Fibroblast of skin of right biceps (primary cell): ENCODE measurements at places on chromosomes 11 and 22.

DNA sequence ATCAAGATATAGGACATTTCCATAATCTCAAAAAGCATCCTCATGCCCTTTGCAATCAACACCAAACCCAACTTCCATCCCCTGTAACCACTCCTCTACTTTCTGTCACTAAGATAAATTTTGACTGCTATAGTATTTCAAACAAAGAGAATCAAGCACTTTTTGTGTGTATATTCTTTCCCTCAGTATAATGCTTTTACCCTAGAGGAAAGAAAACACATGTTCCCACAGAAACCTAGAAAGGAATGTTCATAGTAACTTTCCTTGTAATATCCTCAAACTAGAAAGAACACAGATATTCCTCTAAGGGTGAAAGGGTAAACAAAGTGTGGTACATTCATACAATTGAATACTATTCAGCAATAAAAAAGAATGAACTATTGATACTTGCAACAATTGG lies 5.5 kb upstream of the PATE1 start:
- no peak for DNase-seq

GRCh38 chr11:73950869-73951710 lies at the start of gene DNAJB13:
TSS of gene DNAJB13 (plus strand) at chr11:73951026. CDS start at chr11:73951070, 44 bp downstream.
- peak; percentile 29 for DNase-seq

- DNase-seq, result no peak
Measured at GRCh38 chr11:17927041-17927440, 85.8 kb downstream of the SERGEF start.

- no peak for DNase-seq
Measured at GRCh38 chr11:71304491-71304890, 52.1 kb upstream of the SHANK2 start.

DNA sequence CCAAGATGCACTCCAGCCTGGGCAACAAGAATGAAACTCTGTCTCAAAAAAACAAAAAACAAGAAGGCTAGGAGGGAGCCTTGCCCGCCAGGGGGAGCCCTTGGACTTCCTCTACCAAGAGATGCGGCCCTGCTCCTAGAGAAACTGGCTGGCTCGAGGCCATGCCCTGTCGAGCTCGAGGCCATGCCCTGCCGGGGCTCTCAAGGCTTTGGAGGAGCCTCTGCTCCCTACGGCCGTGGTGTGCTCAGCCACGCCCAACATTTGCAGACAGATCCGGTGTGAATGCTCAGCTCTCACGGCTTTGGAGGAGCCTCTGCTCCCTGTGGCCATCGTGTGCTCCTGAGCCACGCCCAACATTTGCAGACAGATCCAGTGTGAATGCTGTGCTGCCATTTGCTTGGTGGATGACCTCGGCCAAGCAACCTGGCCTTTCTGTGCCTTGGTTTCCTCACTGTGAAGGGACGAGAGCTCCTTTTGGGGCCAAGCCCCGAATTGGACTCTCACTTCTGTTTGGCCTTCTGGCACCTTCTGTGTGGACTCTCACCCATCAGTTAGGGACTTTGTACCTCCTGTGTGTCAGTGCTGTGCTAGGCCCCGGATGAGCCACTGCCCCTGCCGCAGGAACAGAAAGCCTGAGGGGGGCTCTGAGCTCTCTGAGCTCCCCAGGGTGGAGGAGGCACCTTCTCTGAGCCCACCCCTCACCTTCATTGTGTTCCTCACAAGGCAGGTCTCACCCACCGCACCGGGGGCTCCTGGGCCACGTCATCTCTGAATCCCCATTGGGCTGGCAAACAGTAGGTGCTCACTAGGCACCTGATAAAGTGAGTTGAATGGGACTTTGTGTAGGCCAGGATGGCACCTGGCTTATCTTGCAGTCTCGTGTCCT lies 14.1 kb downstream of the C11orf24 start:
- DNase-seq, result peak; percentile 88

DNA sequence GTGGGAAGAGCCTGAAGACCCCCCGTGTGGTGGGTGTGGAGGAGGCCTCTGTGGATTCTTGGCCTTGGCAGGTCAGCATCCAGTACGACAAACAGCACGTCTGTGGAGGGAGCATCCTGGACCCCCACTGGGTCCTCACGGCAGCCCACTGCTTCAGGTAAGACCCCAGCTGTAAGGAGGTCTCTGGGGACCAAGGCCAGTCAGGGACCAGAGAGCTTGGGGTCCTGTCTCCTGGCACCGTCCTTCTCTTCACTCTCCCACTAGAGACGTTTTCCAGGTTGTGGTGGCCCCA lies 24.9 kb upstream of the SMIM35 start:
- no peak for DNase-seq

GRCh38 chr22:24529898-24530297 lies 25.0 kb downstream of the GUCD1 start:
- no peak for DNase-seq

DNA sequence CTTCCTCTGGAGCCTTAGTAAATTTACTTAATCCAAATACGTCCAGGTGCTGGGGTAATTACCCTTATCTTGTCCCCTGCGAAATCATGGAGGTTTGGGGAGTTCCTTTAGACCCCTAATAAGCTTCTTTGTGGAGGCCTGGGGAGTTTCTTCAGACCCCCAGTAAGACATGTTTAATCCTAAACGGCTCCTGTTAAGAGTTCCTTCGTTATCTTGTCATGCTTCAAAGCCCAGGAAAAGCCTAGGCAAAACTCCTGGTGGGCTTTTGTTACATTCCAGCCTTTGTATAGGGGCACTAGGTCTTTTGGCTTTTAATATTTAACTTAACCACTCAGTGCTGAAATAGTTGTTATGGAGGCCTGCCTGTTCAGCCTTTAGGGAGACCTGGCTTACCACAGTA lies 18.1 kb upstream of the PAMR1 start:
- DNase-seq, result no peak

DNA sequence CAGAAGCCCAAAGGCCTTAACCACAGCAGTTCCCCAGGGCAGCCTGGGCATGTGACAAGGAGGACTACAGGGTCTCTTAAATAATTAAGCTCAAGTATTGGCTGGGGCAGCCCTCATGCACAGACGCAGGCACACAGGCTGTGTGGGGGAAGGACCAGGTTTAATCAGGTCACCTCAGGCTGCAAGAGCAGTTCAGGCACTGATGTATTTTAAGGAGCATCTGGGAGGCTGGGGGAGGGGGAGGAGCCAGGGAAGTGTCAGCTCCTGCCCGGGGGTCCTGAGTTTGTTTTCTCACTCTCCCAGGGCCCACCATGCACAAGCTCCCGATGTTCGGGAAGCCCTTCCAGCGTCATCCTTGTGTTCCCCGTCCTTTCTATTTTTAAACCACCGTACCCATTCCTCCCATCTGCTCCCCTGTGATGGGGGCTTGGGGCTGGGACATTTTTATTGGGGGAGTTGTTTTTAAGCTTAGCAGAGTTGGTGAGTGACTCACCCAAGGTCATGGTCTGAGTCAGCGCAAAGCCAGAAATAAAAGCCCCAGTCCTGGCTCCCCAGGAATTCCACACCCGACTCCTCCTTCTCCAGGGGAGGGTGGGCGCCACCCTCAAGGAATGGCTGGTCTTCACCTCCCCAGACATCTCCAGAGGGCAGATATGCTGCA lies 2.4 kb downstream of the CSDC2 start:
- DNase-seq, result peak; percentile 95

DNA sequence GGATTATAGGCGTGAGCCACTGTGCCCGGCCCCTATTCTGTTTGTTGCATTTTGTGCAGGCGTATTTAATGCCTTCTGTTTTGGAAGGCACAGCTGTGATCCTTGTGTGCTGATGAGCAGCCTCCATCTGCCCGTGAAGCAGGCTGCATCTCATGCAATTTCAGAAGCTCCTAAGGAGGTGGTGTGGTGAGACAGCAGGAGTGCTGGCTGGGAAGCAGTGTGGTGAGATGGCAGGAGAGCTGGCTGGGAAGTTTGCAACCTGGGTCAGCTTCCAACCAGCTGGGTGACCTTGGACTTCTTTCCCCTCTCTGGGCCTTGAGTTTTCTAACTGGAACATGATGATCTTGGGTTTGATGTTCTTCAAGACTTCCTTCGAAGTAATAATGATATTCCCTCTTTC lies 525.1 kb downstream of the TBC1D22A start:
- DNase-seq, result no peak

- no peak for DNase-seq
Measured at GRCh38 chr11:74646954-74647353, 54.6 kb downstream of the POLD3 start.

GRCh38 chr11:103779054-103779453 lies 257.4 kb upstream of the DDI1 start:
- peak; percentile 68 for DNase-seq

- DNase-seq, result no peak
Measured at GRCh38 chr22:44918925-44919392, 90.8 kb downstream of the PHF21B start.

- DNase-seq, result no peak
Measured at GRCh38 chr22:41847300-41847699, 14.4 kb downstream of the SREBF2 start.

- DNase-seq, result peak; percentile 55
Measured at GRCh38 chr11:35179466-35180135, 40.6 kb downstream of the CD44 start.

GRCh38 chr11:64774144-64774543 lies 4.2 kb downstream of the SF1 start:
- no peak for DNase-seq

DNA sequence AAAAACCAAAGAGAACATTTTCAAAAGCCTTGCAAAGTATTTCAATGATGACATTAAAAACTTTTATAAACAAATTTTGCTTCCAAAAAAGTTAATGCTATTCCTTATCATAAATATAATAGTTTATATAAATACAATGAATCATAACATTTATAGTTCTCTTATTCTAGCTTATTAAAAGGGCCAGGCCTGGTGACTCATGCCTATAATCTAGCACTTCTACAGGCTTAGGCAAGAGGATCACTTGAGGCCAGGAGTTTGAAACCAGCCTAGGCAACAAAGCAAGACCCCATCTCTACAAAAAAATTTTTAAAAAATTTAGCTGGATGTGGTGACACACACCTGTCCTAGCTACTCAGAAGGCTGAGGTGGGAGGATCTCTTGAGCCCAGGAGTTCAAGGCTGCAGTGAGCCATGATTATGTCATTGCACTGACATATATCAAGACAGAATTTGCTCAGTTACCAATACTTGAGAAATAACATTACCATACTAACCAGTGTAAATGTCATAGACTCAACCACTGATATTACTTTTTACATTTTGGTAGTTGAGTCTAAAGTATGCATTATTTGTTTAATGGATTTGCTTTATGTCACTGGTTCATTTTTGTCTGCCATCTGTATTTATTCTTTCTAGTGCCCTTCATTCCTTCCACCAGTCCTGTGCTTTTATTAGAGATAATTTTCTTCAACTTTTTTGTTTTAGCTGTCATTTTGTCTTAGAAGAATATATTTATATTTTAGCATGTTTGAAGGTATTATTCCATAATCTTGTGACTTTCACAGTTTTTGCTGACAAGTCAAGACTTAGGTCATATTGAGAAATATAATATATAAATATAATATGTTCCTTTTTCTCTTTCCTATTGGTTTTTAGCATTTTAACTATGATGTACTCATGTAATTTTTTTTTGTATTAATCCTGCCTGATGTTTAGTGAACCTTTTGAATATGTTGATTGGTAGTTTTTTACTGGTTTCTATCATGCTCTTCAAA lies 56.2 kb downstream of the CYP2R1 start:
- DNase-seq, result no peak

- DNase-seq, result no peak
Measured at GRCh38 chr11:123505546-123506299, 75.7 kb downstream of the GRAMD1B start.

GRCh38 chr11:111409915-111410314 lies 30.8 kb upstream of the POU2AF1 start:
- DNase-seq, result no peak
